ENCODE measurements at places on chromosomes 7 and 10.

- DNase-seq = no peak
Observed at GRCh38 chr7:31023877-31024276, 28.2 kb upstream of the ADCYAP1R1 start.

GRCh38 chr7:146768957-146769356, 652.4 kb downstream of the CNTNAP2 start:
- no peak for DNase-seq

DNA sequence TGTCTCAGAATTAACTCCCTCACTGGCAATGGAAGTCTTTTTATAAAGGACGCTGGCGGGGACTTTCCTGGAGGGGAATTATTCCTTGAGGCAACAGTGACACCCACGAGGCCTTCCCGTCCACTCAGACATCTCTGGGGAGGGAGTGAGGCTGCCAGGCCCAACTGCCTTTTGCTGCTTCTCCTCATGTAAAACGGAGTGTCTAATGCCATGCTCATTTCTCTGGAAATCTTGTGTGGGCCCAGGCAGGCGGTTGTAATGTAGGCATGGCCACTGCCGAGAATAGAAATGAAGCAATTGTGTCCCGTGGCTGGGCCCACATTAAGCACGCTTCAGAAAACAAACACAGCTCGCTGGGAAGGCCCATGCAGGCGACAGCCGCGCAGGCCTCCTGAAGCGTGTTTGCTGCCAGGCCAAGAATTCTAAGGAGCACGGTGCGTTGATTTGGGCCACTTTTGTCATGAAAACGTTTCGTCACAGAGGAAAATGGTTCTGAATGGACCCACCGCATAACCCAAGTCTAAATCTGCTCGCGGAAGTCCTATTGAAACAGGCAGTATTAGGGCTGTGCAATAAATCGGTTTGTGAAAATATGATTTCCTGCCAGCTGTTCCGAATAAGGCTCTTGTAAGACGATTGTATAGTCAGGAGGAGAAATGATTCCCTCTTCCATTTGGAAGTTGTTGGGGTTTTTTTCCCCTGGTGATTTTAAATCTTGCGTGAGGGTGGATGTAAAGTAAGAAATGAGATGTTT, 104.2 kb upstream of the CHST15 start:
- DNase-seq = no peak

- DNase-seq = no peak
Observed at GRCh38 chr10:4758256-4758655, 67.8 kb upstream of the AKR1E2 start.

GRCh38 chr7:8515640-8516185, 82.3 kb downstream of the NXPH1 start:
- no peak for DNase-seq

DNA sequence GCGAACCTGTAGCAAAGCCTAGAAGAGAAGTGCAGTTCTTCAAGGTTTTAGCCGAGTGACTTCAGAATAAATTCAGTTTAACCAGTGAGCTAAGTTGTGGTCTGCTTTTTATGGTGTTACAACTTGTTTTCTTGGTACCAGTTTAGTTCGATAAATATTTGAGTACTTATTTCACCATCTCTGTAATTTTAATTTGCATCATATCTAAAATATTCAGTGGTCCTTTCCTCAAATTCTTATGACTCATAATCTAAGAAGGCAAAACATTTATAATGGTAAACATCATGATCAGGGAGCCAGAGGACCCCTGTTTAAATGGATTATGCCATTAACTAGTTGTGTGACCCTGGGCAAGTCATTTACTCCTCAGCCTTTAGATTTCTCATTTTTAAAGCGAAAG, 4.1 kb upstream of the BMPER start:
- DNase-seq = no peak

DNA sequence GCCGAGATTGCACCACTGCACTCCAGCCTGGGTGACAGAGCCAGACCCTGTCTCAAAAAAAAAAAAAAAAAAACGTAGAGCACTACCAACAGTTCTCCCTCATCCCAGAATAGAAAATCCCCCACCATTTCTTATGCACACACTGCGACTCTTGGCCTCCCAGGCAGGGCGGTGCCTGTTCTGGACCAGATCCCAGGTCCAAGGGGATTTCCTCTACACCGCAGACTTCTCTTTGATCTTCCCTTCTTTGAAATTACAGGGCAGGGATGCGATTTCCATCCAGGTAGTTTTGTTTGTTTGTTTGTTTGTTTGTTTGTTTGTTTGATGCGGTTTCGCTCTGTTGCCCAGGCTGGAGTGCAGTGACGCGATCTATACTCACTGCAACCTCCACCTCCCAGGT, 91.8 kb downstream of the SEPTIN14 start:
- DNase-seq = no peak

DNA sequence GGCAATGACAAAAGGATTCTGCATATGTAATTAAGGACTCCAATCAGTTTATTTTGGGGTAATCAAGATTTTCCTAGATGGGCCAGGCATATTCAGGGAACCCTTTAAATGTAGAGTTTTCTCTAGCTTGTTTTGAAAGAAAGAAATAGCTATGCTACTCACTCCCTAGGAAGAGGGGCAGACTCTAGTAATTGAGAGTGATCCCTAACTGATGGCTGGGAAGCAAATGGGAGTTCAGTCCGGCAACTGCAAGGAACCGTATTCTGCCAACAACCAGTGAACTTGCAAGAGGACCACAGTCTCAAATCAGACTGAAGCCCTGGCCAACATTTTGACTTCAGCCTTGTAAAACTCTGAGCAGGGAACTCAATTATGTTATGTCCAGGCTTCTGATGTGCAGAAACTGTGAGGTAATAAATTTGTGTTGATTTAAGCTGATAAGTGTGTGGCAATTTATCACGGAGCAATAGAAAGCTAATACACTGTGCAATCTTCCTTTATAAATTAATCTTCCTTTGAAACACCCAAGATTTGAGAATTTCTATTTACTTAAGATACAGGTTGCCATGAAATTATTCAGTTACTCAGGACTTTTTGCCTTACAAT, 14.0 kb downstream of the AOAH start:
- DNase-seq = no peak

DNA sequence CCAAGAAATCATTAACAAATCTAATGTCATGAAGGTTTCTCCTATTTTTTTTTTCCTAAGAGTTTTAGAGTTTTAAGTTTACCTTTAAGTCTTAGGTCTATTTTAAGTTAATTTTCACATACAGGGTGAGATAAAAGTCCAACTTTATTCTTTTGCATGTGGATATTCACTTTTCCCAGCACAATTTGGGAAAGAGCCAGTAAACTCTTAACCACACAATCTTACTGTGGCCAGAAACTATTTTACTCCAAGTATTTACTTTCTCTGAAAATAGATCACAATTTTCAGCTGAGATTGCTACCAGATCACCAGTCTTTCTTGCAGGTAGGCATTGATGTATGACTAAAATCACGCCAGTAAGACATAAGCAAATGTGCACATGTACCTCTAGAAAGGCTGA, 728.5 kb downstream of the TNS3 start:
- no peak for DNase-seq

DNA sequence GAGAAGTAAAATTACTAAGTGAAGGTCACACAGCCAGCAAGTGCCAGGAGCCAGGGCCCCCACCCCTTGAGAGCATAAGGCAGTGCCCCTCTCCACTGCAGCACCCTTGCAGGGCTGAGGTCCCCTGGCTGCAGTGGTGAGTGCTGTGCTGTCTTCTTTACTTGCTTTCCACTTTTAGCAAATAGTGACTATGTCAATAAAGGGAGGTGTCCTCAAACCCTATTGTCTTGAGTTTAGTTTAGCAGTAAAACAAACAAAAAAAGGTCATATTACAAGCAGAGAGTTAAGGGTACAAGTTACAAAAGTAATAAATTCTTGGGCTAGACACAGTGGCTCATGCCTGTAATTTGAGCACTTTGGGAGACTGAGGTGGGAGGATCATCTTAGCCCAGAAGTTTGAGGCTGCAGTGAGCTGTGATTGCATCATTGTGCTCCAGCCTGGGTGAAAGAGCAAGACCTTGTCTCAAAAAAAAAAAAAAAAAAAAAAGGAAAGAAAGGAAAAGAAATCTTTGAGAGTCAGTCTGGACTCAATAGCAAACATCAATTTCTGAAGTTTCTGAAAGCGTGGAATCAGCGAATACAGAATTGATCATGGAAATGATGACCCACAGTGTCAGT, 39.0 kb upstream of the KIF5B start:
- no peak for DNase-seq

GRCh38 chr7:3697472-3697871, 396.4 kb downstream of the SDK1 start:
- no peak for DNase-seq

DNA sequence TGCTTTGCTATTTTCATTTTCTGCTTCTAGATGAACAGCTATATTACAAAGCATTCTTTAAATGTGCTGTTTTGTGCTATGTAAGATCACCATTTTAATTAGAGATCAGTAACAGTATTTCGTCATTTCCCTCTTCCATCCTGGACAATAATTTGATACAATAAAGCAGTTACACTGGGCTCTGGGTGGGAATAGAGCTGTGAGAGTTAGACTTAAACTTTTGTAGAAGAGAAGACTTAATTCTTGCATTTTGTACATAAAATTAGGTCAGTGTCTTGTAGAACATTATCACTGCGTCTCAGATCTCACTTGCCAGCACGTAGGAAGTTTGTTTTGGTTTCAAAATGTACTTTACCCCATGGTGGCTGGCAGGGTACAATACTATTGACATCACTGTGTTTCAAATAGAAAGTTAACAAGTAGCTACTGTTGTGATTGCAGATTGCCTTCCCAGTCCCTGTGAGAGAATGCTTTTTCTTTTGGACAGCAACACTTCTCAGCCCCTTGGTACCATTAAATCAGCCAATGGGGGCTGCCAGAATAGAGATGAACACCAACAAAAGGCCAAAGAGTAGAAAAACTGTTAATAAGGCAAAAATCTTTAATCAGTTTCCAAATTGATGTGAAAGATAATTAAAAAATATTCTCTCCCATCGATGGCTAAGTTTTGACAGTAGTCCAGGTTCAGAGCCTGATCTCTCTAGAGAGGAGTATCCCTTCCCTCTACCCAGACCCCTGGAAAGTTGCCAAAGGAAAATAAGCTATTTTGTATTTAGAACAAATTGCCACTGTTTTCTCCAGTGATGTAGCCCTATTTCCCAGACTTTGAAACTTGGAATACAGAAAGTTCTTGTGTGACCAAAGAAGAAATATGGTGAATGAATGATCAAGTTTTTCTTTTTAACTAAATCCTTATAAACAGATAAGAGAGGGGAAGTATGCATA, 35.1 kb downstream of the SMNDC1 start:
- DNase-seq = no peak

DNA sequence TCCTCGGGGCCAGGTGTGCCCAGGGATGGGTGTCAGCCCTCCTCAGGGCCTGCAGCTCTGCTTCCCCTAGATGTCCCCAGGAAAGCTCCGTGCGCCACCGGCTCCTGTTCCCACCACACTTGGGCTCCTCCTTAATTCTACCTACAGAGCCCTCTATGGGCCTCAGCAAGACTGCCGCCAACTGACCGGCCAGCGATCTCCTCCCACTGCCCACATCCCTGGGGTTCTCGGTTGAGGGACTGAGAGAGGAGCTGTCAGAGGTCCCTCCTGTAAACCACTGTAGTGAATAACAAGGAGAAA, 5.3 kb upstream of the LDB3 start:
- DNase-seq = no peak

DNA sequence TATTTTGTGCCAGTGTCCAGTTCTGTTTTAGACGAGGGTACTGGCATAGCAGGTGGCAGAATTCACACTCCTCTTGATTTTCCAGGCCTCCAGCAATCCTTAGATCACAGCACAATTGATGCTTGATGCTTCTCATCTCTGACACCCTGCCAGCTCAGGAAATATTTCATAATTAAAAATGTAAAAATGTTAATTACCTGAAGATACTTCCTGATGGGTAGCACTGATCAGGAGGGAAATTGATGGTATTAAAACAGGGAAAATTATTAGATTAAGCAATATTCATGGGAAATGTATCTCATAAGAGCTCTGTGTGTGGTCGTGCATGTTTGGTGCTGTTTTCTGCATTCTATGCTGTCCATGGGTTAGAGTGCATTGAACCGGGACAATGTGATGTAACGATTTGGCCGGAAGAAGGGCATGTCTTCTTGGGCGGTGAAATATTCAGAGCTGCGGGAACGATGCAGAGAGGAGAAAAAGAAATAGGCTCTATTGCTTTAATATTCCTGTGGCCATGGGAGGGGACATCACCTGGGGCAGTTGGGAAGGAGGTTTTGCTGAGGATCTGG, 43.7 kb upstream of the MKI67 start:
- no peak for DNase-seq

GRCh38 chr7:4052130-4052529, 630.0 kb upstream of the FOXK1 start:
- no peak for DNase-seq

GRCh38 chr7:22350466-22351328, 6.3 kb downstream of the RAPGEF5 start:
- peak; percentile 75 for DNase-seq

- DNase-seq = peak; percentile 44
Observed at GRCh38 chr7:31443457-31443856, 70.4 kb upstream of the ITPRID1 start.

GRCh38 chr10:29163746-29164145, 125.1 kb upstream of the LYZL1 start:
- DNase-seq = peak; percentile 79

- DNase-seq = no peak
Observed at GRCh38 chr7:70512761-70513160, 619.2 kb upstream of the GALNT17 start.

DNA sequence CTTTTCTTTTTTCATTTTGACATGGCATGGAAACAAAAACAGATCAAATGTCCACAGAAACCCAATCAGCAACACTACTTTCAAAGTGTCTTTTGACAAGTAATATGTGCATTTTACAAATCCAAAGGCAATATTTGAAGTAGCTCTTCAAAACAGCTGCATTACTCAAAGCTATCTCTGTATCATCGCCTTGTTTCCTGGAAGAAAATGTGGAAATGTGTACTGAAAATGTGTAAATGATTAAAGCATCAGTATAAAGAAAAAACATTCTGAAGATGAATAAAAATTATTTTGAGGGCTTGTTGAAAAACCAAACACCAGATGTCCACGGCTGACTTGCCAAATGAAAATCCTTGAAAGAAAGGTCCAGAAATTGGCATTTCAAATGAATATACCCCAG, 16.5 kb upstream of the ITGB8 start:
- no peak for DNase-seq

DNA sequence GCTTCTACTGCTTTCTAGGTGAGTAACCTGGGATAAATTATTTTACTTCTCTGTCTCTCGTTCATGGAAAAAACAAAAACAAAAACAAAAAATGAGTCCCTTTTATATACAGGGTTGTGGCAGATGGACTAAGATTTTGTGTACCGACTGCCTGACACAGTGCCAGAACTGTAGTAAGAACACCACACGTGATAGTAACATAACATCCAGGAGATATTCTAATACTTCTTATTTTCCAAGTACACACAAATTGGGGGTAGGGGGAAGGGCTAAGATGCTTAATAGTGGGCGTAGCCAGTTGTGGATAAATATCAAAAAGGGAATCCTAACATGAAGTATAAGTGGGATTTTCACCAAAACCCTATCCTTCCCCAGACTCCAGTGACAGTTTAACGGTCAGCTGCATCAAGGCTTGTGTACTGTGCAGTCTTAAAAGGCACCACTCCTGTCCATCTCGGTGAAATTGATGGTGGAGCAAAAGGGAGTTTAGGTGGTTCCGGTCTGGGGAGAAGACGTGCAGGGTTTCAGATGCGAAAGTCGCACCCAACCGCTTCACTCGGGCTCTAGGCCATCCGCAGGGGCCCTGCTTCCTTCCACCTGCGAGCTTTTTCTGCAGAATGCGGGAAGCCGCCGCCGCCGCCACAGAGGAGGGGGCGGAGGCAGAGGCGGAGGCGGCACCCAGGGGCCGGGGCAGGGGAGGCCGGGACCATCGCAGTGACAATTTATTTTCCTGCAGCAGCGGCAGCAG, at the start of gene STAMBPL1:
Gene STAMBPL1 (plus strand): TSS at position 712 of the 748 bp plus-strand sequence. CDS start 21,464 bp downstream, outside the sequence.
- no peak for DNase-seq

All from mesenchymal stem cell (in vitro differentiated cells and primary cell).